Pancreas (tissue), 10 donors: ENCODE measurements at places on chromosomes 16 and 17.

DNA sequence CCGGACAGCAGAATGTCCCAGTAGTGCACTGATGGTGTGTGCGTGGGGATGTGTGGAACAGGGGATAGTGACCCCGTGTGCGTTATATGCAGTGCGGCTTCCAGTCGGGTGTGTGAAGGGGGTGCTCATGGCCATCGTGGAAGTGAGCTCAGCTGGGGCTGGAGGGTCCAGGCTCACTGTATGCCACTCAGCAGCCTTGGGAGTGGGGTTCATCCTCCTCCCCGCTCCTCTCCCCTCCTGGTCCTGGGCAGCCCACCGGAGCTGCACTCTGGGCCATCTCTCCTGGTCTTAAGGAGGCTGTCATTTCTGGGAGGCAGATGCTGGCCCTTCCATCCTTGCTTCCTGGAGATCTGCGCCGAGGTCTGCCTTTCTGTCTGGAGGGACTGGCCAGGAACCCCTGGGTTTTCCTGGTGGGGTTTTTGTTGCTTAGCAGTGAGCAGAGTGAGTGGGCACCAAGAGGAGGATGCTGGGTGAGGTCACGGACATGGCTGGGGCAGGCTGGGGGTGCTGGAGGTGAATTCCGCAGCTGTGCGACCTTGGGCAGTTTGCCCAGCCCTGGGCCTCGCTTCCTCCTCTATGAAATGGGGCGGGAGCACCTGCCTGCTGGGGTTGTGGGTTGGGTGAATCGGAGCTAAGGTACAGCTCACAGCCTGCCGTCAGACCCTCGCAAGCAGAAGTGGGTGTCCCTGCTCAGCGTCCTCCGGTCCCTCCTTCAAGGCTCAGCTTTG lies 164.1 kb downstream of the SEC14L1 start:
- peak; percentile 74 for DNase-seq

- no peak for DNase-seq
These were observed 15.2 kb downstream of the UBE2O start for GRCh38 chr17:76437467-76438402.

DNA sequence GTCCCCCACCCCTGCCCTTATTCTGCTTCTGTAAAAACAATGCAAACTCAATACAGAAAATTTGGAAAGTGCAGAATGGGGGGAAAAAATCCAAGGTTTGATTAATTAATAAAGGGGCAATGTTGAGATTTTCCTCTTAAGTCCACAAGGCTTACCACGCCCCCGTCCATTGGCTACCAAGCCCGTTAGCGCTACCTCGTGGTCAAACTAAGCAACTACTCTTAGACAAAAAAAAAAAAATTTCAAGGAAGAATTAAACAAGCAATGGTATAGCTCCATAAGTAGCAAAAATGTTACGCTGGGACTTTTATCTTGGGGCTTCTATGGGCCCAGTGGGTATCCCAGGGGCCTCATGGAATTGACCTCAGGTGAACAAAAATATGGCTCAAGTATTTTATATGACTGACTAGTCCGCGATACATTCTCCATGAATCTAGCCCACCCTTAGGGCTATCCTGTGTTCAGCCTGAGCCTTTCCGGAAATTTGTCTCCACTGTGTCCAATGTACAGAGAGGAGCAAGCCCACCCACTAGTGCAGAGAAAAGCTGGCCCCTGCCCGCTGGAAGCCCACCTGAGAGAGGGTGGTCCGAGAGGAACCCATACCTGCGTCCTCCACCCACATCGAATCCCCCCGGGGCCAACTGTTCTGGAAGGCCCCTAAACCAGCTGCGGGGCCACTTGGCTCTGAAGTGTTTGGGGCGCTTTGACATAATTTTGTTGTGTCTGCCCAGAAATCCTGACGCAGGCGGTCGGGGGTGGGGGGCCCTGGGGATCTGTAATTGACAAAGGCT lies 19.1 kb upstream of the TEX2 start:
- peak; percentile 65 for DNase-seq

- no peak for DNase-seq
These were observed 137.7 kb upstream of the CORO6 start for GRCh38 chr17:29760279-29761039.

DNA sequence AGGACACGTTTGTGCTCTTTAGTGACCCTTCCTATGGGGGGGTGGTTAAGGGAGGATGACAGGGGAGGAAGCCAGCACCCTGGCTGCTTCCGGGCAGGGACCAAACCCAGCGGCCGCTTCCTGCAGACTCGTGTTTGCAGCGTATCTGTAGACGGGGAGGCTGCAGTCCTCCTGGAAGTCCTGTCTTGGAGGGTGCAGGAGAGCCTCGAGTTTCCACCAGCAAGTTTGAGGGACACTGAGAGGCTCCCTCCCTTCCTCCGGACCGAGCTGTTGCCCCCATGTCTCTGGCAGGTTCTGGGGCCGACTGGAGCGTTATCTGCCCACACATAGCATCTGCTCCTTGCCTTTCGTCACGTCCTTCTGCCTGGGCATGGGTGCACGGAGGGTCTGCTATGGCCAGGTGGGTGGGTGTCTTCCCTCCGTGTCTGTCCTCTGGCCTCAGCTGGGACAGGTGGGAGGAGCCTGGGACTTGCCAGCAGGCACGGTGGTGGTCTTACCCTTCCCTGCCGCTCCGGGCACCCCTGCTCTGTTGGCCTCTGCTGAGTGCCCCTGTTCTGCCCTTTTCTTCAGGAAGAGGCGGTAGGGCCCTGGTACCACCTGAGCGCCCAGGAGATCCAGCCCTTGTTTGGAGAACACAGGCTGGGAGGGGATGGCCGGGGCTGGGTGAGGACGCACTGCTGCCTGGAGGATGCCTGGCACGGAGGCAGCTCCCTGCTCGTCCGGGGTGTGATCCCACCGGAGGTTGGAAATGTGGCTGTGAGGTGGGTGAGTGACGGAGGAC lies 8.8 kb downstream of the ENGASE start:
- no peak for DNase-seq

- no peak for DNase-seq
These were observed 56.8 kb downstream of the ZZEF1 start for GRCh38 chr17:4086041-4086483.

- no peak for DNase-seq
These were observed 103.9 kb upstream of the FAM20A start for GRCh38 chr17:68704871-68705713.

GRCh38 chr16:24753000-24753399 lies 23.5 kb downstream of the TNRC6A start:
- DNase-seq = no peak

GRCh38 chr16:46884513-46885293 lies 541 bp downstream of the GPT2 start:
- peak; percentile 69 for DNase-seq

GRCh38 chr16:84464116-84464515 lies 40.3 kb downstream of the MEAK7 start:
- no peak for DNase-seq

DNA sequence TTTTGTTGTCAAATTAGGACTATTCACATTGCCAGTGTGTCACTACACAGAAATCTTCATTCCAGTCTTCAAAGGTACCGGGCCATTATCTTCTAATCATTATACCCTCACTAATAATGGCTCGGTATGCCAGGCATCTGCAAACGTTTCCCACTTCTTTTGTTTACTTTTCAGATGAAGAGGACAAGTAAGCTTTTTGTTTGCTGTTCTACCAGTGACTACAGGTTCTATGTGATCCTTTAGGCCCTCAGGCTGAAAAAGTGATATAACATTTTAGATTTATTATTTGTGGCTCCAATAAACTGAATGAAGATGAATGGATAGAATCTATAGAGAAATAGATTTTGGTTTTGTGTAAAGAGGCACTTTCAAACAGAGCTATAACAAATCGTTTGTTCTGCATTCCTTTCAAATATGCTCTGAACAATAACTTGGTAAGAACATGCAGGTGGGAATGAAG lies 403 bp upstream of the KRTAP3-1 start:
- no peak for DNase-seq

GRCh38 chr17:32723310-32723955 lies 153.5 kb downstream of the MYO1D start:
- no peak for DNase-seq

GRCh38 chr17:69578385-69578936 lies 164.0 kb downstream of the MAP2K6 start:
- DNase-seq = no peak

DNA sequence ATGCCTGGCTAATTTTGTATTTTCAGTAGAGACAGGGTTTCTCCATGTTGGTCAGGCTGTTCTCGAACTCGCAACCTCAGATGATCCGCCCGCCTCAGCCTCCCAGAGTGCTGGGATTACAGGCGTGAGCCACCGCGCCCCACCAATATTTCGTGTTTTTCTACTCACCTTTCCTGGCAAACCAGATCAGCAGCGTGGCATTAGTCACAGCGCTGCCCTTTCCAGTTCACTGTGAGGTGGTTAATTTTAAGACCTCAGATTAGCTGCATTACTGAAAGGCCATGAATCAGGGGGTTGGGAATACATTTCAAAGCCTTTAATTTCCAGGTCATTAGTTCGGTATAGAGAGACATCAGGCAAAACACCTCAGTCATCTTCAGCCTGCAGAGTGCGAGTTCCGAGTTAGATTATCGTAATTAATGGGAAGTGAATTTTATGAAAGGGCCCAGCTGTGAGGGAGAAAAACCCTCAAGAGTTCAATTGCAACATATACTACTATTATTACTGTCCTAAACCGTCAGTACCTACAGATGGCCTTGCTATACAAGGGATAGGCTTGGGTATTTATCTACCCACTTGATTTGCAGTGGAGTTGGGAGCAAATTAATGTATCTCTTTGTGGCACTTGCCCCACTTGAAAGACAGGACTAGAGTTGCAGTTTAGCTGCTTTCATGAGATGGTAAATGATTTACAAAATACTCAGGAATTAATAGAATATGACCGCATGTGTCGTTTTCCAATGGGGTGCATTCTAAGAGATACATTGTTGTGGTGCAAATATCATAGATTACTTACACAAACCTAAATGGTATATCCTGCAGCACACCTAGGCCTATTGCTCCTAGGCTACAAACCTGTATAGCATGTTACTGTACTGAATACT lies 2.1 kb upstream of the USP32 start:
- DNase-seq = no peak

GRCh38 chr17:65297916-65298315 lies 160.7 kb downstream of the RGS9 start:
- DNase-seq = no peak

DNA sequence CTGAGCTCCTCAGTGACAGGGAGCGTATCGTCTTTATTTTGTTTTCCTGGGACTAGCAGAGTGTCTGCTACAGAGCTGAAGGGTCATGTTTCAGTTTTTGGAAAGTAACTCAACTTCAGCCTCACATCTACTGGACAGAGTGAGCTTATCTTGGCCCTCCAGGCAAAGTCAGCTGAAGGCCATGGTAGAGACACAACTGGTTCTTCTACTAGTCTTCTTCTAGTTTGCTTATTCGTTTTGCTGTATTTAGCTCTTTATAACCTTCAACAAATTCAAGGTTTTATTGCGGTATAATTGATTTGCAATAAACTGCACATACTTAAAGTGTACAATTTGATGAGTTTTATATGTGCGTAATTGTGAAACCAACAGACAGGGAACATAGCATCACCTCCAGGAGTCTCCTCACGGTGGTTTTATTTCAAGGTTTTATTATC lies 6.1 kb upstream of the PRKCA start:
- DNase-seq = no peak

GRCh38 chr17:1042486-1042885 lies 45.6 kb downstream of the TIMM22 start:
- DNase-seq = peak; percentile 6
